ENCODE measurements at places on chromosomes 6 and 20.

DNA sequence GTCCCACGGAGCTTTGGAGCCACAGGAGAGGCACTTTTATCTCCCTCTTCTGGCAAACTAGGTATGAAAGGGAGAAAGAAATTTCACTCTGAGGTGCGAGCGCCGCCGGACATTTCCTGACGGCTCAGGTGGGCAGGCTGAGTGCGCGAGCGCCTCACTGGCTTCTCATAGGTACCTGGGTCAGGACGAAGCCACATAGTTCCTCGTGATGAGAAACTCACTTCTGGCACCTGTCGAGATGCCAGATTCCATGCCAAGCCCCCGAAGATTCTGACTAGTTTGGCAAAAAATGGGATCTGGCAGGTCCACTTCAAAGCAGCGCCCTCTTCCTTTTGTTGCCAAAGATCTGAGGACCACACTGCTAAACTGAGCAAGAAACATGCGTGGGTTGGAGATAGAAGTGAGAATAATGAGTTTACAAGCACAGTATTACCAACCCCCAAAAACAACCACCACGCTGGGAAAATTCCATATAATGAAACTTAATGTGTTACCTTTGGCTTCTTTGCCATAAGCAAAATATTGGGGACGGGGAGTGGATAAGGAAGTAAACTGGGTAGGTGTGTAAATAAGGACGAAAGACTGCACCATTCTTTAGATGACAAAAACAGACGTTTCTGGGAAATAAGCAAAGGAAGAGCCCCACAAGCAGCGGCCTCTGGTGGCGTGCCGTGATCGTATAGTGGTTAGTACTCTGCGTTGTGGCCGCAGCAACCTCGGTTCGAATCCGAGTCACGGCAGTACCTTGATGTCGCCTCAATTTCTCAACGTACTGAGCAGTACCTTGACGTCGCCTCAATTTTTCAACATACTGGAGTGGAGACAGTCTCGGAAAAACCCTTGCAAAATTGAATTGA lies 89.8 kb upstream of the PRSS16 start:
- peak; percentile 21 for DNase-seq

DNA sequence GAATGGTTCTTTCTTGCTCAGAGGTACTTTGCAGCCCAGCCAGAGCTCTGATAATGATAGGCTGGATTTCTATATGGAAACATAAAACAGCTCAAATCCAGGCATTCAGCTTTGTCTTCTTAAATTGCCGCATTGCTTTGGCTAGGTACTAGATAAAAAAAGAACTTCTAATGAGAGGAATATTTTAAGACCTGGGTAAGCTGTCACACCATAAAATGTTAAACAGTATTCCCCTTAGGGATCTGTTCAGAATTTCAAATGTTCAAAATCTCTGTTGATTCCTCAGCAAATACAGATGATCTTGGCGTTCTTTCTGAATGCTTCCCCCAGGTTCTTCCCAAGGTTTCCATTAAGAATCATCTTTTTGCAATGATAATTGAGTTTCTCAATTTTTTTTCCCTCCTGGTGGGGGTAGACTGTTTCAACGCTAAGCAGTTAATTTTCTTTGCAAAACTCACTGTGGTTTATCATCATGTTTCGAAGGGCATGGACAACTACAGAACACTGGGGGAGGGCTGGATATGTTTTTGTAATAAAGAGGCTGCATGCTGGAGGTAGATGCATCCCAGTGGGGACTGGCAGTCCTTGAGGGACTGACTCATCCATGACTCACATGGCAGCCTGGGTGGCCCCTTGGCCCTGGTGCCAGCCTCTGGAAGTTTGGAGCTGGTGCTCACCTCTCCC lies 31.0 kb downstream of the TIAM2 start:
- DNase-seq, result no peak

DNA sequence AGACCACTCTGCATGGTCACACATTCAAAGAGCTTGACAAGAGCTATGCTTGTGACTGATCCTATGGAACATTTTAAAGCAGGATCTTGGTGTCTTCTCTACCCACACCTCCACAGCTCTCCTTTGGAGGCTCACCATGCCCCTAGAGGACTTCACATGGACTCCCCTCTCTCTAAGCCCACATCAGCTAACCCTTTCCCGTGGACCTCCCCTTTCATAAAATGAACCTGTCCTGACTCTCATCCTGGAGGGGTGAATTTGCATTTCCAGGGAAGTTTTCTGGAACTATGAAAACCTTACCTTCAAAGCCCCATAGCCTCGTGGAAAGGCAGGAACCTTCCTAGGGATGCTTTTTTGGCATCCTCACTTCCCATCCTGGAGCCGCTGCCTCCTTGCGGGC lies 184.4 kb upstream of the SUPT3H start:
- no peak for DNase-seq

GRCh38 chr6:24524805-24525204 lies 30.0 kb downstream of the ALDH5A1 start:
- DNase-seq, result no peak

DNA sequence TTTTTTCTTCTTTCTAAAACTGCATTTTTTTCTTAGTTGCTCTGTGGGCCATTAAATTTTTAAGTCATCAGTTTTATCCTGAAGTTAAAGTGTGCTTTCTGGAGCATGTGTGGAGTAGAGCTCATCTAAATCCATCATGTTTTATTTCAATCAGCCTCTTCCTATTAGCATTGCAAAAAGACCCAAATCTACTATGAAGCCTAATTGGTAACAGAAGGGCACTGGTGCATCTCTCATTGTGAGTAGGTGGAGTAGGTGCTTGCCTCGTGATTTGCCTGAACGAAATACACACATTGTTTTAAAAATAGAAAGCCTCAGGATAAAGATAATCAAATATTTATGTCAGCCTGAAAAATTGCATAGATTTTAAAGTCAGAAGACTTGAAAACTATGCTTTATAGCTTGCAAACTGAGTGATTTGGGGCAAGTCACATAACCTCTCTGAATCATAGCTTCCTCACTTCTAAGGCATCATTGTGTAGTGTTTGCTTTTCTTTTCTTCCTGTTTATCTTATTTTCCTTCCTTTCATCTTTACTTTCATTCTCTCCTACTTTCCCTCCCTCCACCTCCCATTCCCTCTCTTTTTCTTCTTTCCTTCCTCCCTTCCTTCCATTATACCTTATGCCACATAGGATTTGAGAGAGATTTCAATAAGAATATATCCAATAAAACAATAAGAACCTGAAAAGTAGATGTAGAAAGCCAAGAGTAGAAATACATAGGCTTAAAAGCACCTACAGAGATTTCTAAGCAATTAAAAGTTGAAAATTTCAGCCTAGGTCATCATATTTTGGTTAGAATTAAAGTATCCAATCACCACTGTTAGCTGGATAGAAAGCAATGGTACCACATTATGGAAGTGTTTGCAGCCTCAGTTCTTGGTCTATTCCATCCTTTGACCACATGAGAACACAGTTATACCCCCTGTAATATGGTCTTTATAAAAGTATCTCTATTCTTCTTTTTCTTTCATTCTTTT lies 49.6 kb upstream of the RNF146 start:
- DNase-seq, result no peak

GRCh38 chr6:37265860-37266259 lies 7.9 kb upstream of the TMEM217 start:
- DNase-seq, result no peak

GRCh38 chr20:2599288-2600006 lies 53.0 kb upstream of the NOP56 start:
- DNase-seq, result no peak

DNA sequence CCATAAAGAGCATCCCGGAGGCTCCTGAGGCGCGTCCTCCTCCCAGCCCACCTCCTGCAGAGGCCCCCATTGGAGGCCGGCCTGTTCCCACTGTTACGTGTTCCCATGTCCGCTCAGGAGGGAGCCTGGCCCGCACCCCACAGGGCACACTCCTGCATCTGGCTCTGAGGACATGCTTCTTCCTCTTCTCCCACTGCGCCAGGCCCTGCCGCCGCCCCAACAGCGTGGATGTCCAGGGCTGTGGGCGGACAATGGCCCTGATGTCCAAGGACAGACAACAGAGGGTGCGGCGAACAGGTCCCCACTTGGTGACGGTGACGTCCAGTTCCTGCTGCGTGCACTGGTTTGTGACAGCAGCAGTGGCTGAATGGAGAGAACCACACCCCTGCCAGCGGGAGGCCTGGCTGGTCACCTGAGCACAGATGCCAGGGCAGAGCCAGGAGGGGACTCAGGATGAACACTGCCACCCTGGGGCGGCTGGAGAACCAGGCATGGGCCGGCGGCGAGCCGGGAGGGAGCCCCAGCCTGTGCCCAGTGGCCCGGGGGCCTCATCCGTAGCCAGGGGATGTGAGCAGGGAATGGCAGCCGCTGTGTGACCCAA lies 26.6 kb downstream of the FRMD1 start:
- DNase-seq, result peak; percentile 62

- DNase-seq, result no peak
Measured at GRCh38 chr20:62310757-62311121, 7.9 kb downstream of the ADRM1 start.

GRCh38 chr6:109075934-109076333 lies 18.7 kb downstream of the SESN1 start:
- no peak for DNase-seq

DNA sequence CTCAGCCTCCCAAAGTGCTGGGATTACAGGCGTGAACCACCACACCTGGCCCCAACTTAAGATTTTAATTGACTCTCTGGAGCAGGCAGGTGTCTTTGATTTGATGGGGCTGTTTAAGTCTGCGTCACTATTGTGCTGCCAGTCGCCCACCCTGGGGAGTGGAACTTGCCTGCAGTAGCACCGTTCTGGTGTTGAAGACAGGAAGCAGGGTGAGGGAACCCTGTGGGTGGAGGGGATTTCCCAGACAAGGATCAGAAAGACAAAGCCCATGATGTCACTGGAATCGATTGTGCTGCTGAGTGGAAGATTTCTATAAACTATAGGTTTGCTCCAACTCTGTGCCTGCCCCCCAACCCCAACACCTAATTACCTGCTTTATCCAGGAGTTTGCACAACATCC lies 11.0 kb downstream of the ALDH8A1 start:
- DNase-seq, result no peak

GRCh38 chr6:13667655-13668054 lies 44.0 kb downstream of the RANBP9 start:
- DNase-seq, result no peak

DNA sequence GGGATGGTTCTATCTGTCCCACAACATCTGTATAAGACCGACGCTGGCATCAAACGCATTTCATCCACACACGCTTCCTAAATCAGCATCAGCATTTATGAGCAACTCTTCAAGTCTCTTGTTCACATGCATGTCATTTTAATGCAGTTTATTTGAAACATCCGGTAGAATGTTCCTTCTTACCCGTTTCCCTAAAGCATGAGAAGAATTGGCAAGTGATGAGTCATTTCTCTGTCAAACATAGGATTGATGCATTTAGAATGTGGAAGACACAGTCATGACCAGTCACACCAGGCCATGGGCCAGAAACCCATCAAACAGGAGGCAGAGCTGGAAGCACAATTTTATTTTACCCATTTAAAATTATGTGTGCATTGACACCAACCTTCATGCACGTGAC lies 122.8 kb downstream of the UST start:
- DNase-seq, result no peak

- DNase-seq, result no peak
Measured at GRCh38 chr20:57208198-57208597, 58.2 kb downstream of the BMP7 start.

DNA sequence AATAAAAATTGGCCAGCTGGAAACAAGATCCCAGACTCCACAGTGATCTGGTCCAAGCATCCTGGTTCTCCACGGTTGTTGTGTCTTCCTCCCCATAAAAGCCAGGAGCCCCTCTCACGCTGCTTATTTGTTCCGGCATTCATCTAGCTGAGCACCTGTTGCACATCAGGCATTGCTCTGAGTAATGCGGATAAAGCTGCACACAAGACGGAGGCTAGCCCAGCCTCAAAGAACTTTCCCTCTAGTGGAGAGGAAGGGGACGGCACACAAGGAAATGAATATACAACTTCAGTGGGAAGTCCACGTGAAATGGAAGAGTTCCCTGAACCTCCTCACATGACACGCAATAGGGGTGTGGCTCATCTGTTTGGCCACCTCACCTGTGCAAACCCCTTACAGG lies 30.3 kb upstream of the NXT1 start:
- no peak for DNase-seq

- no peak for DNase-seq
Measured at GRCh38 chr6:169915769-169916550, 164.5 kb downstream of the ERMARD start.

- no peak for DNase-seq
Measured at GRCh38 chr6:27605401-27606342, 132.8 kb upstream of the ZNF184 start.

- DNase-seq, result no peak
Measured at GRCh38 chr6:42236030-42236429, 18.4 kb upstream of the MRPS10 start.

DNA sequence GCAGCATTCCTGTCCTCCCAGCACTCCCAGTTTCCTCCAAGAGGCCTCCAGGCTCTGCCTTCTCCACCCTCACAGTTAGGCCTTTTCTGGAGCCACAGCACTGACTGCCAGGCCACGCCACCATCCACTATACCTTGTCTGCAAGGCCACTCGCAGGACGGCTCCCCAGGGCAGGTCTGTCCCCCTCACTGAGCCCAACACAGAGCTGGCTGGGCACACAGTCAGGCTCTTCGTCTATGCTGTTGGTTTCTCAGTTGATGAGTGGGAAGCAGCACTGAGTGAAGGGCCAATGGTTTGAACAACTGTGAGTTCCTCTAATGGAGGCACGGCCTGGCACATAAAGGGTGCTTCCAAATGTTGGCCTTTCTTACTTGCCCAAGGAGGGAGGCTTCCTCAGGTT lies 95.2 kb downstream of the GRM4 start:
- DNase-seq, result no peak

DNA sequence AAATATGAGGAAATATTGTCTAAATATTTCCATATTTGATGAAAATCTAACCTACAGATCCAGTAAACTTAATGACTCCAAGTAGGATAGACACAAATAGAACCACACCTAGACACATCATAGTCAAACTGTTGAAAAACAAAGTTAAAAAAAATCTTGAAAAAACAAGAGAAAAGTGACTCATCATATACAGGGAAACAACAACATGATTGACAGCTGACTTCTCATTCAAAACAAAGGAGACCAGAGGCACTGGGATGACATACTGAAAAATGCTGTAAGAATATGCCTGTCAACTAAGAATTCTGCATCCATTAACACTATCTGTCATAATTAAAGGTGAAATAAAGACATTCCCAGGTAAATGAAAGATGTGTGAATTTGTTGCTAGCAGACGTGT lies 38.8 kb downstream of the BMP2 start:
- no peak for DNase-seq

GRCh38 chr6:6816716-6817115 lies 228.2 kb downstream of the LY86 start:
- no peak for DNase-seq
